Activated CD8-positive, alpha-beta memory T cell treated with anti-CD3 and anti-CD28 coated beads, Interleukin-2, amount 10 ng/mL, durations not matched to agents 7 days and 5 days (primary cell): ENCODE measurements at places on chromosomes 5 and 9. TPM values are rescaled to one million over a fixed set of nuclear protein-coding genes. Genes with fewer than 3 reads are reported as not detected.

The TSSK1B gene
- total RNA-seq = not detected

DNA sequence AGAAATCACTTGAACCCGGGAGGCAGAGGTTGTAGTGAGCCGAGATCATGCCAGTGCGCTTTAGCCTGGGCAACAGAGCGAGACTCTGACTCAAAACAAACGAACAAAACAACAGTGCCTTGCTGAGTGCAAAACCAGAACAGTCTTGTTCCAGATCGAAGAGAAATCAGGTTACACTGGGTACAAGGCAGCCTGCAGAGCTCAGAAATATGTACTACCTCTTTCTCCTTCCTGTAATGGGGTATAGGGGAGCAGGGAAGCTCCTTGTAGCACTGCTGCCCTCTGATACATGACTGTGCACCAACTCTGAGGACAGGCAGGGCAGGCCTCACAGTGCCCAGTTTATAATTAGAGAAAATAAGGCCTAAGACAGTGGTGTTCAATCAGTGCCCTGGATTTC lies 24.7 kb downstream of the TBC1D2 start:
- no peak overlapping the region for H3K4me3 ChIP-seq
- H3K36me3 ChIP-seq = no peaks in the 10 kb centered on the region
- no peaks in the 10 kb centered on the region for H3K4me1 ChIP-seq
- H3K27ac ChIP-seq = no peak overlapping the region

The ASPN gene
- not detected for total RNA-seq

The FOXD4 gene
- total RNA-seq = 0.49 TPM

The C8G gene
- not detected for total RNA-seq

GRCh38 chr5:1913578-1913977 lies 30.9 kb upstream of the IRX4 start:
- H3K27me3 ChIP-seq = no peaks in the 10 kb centered on the region
- no peaks in the 10 kb centered on the region for H3K36me3 ChIP-seq

The PRLR gene
- 0.14 TPM for total RNA-seq

DNA sequence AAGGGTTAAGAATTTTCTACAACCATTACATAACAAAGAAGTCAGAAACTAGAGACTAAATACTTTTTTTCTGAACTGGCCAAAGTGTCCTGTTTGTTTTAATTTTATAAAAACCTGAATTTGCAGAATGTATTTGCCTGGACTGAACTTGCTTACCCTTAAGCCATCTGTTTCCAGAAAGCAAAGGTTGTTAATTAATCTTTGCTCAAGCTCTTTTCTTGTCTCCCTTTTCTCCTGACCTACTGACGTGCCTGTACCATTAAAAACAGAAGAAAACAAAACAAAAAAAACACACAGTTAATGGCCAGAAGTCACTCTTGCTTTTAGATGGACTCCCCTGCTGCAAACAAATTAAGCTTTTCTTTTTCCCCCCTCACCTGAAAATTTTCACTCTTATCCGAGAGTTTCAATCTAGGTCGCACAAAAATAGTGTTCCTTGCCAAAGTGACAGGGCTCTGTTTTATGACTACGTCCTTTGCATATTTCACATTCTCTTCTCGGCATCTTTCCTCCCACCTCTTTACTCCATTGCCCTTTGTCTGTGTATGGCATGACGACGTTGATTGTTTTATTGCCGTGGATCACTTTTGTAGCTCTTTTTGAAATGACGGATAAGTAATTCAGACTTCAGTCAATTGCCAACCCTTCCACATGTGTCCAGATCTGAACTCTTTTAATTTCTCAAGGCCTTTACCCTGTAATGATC lies 333.8 kb upstream of the GRIN3A start:
- no peak overlapping the region for H3K4me3 ChIP-seq
- no peaks in the 10 kb centered on the region for H3K4me1 ChIP-seq
- H3K27ac ChIP-seq = no peak overlapping the region
- no peak for DNase-seq
- H3K27me3 ChIP-seq = no peaks in the 10 kb centered on the region
- H3K36me3 ChIP-seq = no peaks in the 10 kb centered on the region

GRCh38 chr9:88005240-88005639 lies 30.9 kb upstream of the CDK20 start:
- no peak overlapping the region for H3K27ac ChIP-seq
- H3K27me3 ChIP-seq = peaks cover 8% of the 10 kb centered on the region
- H3K4me1 ChIP-seq = peaks cover 3% of the 10 kb centered on the region
- H3K36me3 ChIP-seq = no peaks in the 10 kb centered on the region

DNA sequence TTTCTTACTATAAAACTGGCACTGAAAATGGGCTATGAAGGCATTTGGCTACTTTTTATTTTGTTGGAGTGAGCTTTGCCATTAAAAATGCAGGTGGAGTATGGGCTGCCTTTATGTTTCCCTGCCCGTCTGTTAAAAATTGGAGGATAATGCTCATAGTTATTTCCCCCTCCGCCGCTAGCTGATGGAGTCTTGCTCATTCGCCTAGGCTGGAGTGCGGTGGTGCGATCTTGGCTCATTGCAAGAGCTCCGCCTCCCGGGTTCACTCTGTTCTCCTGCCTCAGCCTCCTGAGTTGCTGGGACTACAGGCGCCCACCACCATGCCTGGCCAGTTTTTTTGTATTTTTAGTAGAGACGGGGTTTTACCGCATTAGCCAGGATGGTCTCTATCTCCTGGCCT lies 8.6 kb downstream of the G3BP1 start:
- no peaks in the 10 kb centered on the region for H3K27me3 ChIP-seq
- no peak overlapping the region for H3K4me3 ChIP-seq
- H3K4me1 ChIP-seq = peaks cover 73% of the 10 kb centered on the region
- H3K27ac ChIP-seq = no peak overlapping the region
- H3K36me3 ChIP-seq = peaks cover 40% of the 10 kb centered on the region

GRCh38 chr5:125263356-125263755 lies 516.9 kb upstream of the ZNF608 start:
- DNase-seq = no peak
- H3K27ac ChIP-seq = no peak overlapping the region
- H3K4me3 ChIP-seq = no peak overlapping the region
- H3K36me3 ChIP-seq = no peaks in the 10 kb centered on the region

- H3K27ac ChIP-seq = no peak overlapping the region
- no peak for DNase-seq
- no peaks in the 10 kb centered on the region for H3K27me3 ChIP-seq
These were observed 57.9 kb upstream of the GRIA1 start for GRCh38 chr5:153432583-153432982.

- peaks cover 8% of the 10 kb centered on the region for H3K36me3 ChIP-seq
- no peak for DNase-seq
- H3K27me3 ChIP-seq = peaks cover 87% of the 10 kb centered on the region
- H3K4me3 ChIP-seq = peak overlapping the region; percentile 31
- peaks cover 12% of the 10 kb centered on the region for H3K4me1 ChIP-seq
These were observed 1.9 kb upstream of the LHX2 start for GRCh38 chr9:124009531-124010217.

- no peaks in the 10 kb centered on the region for H3K36me3 ChIP-seq
- DNase-seq = no peak
- H3K27ac ChIP-seq = no peak overlapping the region
- peaks cover 5% of the 10 kb centered on the region for H3K4me1 ChIP-seq
These were observed 264.0 kb downstream of the EPB41L4A start for GRCh38 chr5:112154940-112155686.

The PCDHA5 gene
- total RNA-seq = not detected

DNA sequence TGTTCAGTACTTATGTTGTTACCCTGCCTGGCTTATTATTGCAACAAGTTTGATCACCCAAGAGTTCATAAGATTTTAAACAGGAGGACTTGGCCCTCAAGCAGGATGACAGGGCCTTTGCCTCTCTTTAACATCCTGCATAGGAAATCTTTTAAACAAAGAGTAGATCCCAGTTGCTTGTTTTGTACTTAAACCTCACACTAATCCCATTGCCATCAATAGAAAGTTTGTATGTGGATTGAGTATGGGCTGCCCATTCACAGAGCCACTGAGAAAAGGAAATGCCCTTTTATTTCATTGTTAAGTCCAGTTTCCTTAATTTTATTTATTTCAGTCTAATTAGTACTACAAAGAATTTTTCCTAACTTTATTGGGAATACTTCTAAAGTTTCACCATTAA lies 52.2 kb upstream of the FGF10 start:
- no peaks in the 10 kb centered on the region for H3K27me3 ChIP-seq
- H3K4me3 ChIP-seq = no peak overlapping the region
- no peak overlapping the region for H3K27ac ChIP-seq
- H3K36me3 ChIP-seq = no peaks in the 10 kb centered on the region
- H3K4me1 ChIP-seq = no peaks in the 10 kb centered on the region

GRCh38 chr5:5145651-5146529 lies 5.8 kb downstream of the ADAMTS16 start:
- H3K4me3 ChIP-seq = no peak overlapping the region
- no peak overlapping the region for H3K27ac ChIP-seq
- H3K27me3 ChIP-seq = peaks cover 11% of the 10 kb centered on the region

The INSL4 gene
- not detected for total RNA-seq

The OR1J2 gene
- total RNA-seq = not detected

GRCh38 chr9:16459421-16460148 lies 410.9 kb downstream of the BNC2 start:
- no peak overlapping the region for H3K4me3 ChIP-seq
- no peak overlapping the region for H3K27ac ChIP-seq
- no peaks in the 10 kb centered on the region for H3K27me3 ChIP-seq
- no peaks in the 10 kb centered on the region for H3K36me3 ChIP-seq
- DNase-seq = no peak

The FOXD4L3 gene
- 0.21 TPM for total RNA-seq

DNA sequence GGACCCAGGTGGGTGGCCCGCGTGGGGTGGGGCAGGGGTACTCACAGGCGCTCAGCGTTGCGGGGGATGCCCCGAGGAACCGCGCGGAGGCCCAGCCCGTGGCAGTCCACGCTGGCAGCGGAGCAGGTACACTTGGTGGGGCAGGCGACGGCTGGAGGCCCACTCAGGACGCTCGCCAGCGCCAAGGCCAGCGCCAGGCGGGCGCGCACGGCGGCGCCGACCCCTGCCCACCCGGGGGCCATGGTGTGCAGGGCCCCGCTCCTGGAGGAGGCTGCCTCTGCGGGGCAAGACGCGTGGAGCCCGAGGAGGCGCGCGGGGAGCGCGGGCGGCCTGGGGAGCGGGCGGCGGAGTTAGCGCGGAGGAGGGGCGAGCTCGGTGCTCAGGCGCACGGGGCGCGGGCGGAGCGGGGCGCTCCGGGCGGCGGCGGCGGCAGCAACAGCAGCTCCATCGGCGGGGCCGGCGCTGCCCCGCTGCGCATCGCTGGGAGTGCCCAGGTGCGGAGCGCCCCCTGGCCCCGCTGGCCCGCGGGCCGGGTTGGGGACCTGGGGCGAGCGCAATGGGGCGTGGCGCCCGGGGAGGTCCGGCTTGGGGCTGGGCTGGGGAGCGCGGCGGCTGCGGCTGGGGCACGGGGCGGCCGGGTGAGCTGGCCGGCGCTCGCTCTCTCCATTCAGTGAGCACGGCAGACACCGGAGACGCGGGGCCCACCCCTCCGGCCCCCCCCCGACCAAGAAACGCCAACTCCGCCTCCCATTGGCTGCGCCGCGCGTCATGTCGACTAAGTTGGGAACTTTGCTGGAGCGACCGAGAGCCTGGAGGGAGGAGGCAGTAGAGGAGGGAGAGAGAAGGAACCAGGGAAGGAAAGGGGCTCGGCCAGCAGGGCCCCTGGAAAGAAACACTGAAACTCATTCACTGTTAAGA lies at the start of gene SLIT3:
TSS of gene SLIT3 (minus strand) at position 672 of the 918 bp plus-strand sequence. CDS start at position 242, 430 bp downstream.
- peaks cover 5% of the 10 kb centered on the region for H3K4me1 ChIP-seq
- no peak within 1 kb of the TSS for H3K4me3 ChIP-seq
- no peak for DNase-seq
- H3K27me3 ChIP-seq = peaks cover 50% of the 10 kb centered on the region
- no peak within 1 kb of the TSS for H3K27ac ChIP-seq
- H3K36me3 ChIP-seq = no peaks in the 10 kb centered on the region

- DNase-seq = no peak
- H3K36me3 ChIP-seq = no peaks in the 10 kb centered on the region
- H3K4me1 ChIP-seq = no peaks in the 10 kb centered on the region
- H3K27me3 ChIP-seq = no peaks in the 10 kb centered on the region
- no peak overlapping the region for H3K4me3 ChIP-seq
These were observed 393.8 kb upstream of the MEF2C start for GRCh38 chr5:89276566-89277305.

The PROB1 gene
- 6.3 TPM for total RNA-seq

- no peak for DNase-seq
- H3K4me1 ChIP-seq = peaks cover 6% of the 10 kb centered on the region
- H3K27me3 ChIP-seq = no peaks in the 10 kb centered on the region
- H3K4me3 ChIP-seq = no peak overlapping the region
- peaks cover 5% of the 10 kb centered on the region for H3K36me3 ChIP-seq
These were observed 38.2 kb downstream of the FBXW2 start for GRCh38 chr9:120755044-120755443.

The MARCHF11 gene
- total RNA-seq = not detected

The CFAP90 gene
- not detected for total RNA-seq

DNA sequence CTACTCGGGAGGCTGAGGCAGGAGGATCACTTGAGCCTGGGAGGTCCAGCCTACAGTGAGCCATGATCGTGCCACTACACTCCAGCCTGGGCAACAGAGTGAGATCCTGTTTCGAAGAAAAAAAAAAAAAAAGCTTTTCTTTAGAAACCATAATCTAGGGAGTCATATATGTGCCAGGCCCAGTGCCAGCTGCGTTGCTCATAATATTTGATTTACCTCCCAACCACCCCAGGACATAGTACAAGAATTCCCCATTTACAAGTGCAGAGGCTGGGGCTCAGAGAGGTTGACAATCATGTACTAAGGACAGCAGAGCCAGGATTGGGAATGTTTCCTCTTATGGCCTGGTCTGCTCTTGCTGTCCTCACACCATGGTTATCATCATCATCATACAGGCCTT lies 25.1 kb upstream of the TRIM14 start:
- H3K27me3 ChIP-seq = no peaks in the 10 kb centered on the region
- no peak for DNase-seq
- no peak overlapping the region for H3K27ac ChIP-seq
- H3K36me3 ChIP-seq = no peaks in the 10 kb centered on the region
- no peak overlapping the region for H3K4me3 ChIP-seq

DNA sequence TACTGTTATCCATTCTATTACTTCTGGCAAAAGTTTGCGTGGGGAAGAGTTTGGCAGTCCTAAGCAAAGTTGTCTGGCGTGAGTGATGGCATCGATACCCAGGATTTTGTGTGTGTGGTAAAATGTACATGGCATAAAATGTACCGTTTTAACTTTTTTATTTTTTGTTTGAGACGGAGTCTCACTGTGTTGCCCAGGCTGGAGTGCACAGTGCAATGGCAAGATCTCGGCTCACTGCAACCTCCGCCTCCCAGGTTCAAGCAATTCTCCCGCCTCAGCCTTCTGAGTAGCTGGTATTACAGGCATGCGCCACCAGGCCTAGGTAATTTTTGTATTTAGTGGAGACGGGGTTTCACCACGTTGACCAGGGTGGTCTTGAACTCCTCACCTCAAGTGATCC lies 55.4 kb upstream of the TJP2 start:
- no peak overlapping the region for H3K4me3 ChIP-seq
- no peak for DNase-seq
- no peak overlapping the region for H3K27ac ChIP-seq
- no peaks in the 10 kb centered on the region for H3K36me3 ChIP-seq

DNA sequence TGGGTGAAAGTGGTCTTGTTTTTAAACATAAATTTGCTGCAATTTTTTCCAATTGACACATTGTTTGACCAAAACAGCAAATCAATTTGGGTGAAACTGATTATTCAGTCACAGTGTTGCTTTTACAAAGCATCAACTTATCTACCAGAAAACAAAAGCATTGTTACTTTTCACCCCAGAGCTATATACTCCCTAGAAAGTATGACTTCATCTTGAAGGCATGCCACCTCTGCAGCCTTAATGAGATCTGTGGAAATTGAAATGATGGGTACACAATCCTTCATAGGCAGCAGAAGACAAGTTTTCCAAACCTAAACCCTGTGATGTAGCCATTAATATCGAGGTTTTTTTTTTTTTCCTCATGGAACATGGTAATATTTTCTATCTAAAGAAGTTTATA lies 615.9 kb downstream of the CHSY3 start:
- no peaks in the 10 kb centered on the region for H3K4me1 ChIP-seq
- H3K36me3 ChIP-seq = no peaks in the 10 kb centered on the region
- no peak for DNase-seq
- H3K27ac ChIP-seq = no peak overlapping the region
- H3K27me3 ChIP-seq = no peaks in the 10 kb centered on the region
- H3K4me3 ChIP-seq = no peak overlapping the region
